Daoy (cell line): ENCODE measurements at places on chromosomes 3 and 15. TPM values are rescaled to one million over a fixed set of nuclear protein-coding genes. Genes with fewer than 3 reads are reported as not detected.

The CLRN1 gene
- total RNA-seq: not detected in 2 replicates

The ASB14 gene
- total RNA-seq: not detected in 2 replicates

The ECE2 gene
- not detected in 2 replicates for total RNA-seq

The CACNA1D gene
- total RNA-seq: 0.86 and 1.4 TPM in 2 replicates

The EPHA6 gene
- total RNA-seq: not detected in 2 replicates

DNA sequence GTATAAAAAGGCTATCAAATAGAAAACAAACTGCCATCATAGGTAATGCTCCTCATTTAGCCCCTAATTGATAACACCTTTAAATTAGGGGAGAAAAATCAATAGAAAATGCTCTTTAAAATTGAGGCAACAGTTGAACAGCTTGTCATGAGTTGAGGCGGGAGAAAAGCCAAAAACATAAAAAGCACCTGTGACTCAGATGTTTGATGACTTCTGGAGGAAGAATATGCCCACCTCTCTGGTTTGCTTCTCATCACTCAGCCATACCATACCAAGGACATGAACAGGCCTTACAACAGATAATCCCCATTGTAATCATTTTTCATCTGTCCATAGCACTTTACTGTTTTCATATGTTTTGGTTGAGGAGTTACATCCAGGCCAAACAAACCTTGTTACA, 246.0 kb downstream of the MYRIP start:
- no peak for DNase-seq

- DNase-seq: no peak
These were observed 33.3 kb upstream of the CLASP2 start for GRCh38 chr3:33751336-33751735.

- no peak for DNase-seq
These were observed 32.5 kb upstream of the CORO2B start for GRCh38 chr15:68546318-68546717.

DNA sequence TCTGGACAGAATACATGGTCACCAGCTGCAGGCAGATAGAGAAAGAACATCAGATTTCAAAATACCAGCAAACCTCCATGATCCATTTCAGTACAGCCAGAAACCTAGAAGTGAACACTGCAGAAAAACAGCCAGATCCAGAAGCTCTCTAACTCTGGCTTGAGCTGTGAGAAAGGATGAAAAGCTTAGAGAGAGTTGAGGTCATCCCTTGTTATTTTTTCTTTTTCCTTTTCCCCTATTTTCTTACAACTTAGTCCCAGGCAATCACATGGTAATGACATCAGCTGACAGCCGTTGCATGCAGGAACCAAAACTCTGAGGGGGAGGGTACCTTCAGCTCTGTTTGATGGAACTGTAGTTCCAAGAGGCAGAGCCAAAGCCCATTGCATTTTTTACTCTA, 113.2 kb downstream of the TCF12 start:
- DNase-seq: peak; percentile 10
